Activated T-cell treated with anti-CD3 and anti-CD28 coated beads, Interleukin-2, amount 50 U/mL, for 4 hours (primary cell): ENCODE measurements at places on chromosomes 12 and 14. TPM values are rescaled to one million over a fixed set of nuclear protein-coding genes. Genes with fewer than 3 reads are reported as not detected.
A peak's percentile ranks its signal among the peaks of the same experiment; 100 is the strongest.

KIF5A gene
- 0.56 TPM for total RNA-seq

MRPL51 gene
- 249 TPM for total RNA-seq

FOXM1 gene
- total RNA-seq, result 12.8 TPM

CCDC88C gene
- total RNA-seq, result 50.3 TPM

CD4 gene
- total RNA-seq, result 51.4 TPM

PLEK2 gene
- total RNA-seq, result 2.5 TPM

SLC38A4 gene
- 0.22 TPM for total RNA-seq

PRR4 gene
- total RNA-seq, result 1.3 TPM

DNA sequence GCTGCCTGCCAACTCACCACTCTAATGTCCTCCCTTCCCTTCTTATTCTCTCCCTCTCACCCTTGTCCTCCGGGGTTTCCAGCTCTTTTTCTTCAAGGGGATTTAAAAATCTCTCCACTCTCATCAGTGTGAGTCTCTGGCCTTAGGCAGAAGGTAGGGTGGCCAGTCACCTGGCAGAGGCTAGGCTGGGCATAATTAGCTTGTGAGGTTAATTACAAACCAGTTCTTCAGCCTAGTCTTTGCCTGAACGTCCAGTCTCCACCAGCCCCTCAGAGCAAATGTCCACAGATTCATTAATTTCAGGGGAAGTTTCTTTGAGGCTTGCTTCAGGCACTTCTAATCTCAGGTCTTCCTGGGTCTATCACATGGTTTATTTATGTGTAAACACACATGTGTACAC is 6.7 kb downstream of the KRT7 start:
- DNase-seq, result no peak

DNA sequence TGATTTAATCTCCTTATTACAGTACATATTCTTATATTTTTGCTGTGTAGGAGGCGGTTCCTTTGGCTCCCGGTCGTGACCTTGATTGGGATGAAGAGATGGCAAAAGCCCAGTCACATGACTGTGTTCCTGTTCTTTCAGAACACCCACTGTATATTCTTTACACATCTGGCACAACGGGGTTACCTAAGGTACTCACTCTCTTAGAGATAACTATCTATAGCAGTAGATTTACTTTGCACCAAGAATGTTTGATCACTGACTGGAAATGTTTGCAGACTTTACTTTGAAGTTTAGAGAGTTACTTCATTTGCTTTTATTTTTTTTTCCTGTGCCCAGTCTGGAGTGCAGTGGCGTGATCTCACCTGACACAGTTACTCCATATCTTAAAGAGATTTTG is 65.2 kb downstream of the ACSS3 start:
- DNase-seq, result no peak

- DNase-seq, result no peak
These were observed 25.5 kb upstream of the KCNJ8 start for GRCh38 chr12:21800011-21800410.

GRCh38 chr12:49868449-49868848 is 25.5 kb upstream of the BCDIN3D start:
- no peak for DNase-seq

DNA sequence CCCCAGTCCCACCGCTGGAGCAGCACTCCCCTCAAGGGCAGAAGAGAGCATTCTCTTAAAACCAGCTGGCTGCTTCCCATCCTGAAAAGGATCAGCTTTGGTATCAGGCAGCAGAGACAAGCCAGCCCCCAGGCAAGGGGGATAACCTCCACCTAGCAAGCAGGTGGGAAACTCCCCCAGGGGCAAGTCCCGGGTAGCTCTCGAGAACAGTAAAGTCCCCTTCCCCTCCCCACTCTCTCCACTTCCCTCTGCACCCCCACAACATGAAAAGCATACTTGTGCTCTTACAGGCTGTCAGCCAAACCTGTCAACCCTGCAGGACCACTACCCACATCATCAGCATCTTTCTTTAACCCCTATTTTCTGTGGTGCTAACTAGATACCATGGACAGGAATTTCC is 254.0 kb downstream of the NTF3 start:
- DNase-seq, result no peak

- peak; percentile 19 for DNase-seq
These were observed at the start of gene PPP1R36 for GRCh38 chr14:64549791-64550620. Gene PPP1R36 (plus strand): TSS chr14:64549961. CDS start chr14:64549998, 37 bp downstream.

- no peak for DNase-seq
These were observed 4.7 kb upstream of the TUBA1C start for GRCh38 chr12:49260166-49260565.

GRCh38 chr12:25698772-25699171 is 145.7 kb upstream of the LMNTD1 start:
- DNase-seq, result no peak

DNA sequence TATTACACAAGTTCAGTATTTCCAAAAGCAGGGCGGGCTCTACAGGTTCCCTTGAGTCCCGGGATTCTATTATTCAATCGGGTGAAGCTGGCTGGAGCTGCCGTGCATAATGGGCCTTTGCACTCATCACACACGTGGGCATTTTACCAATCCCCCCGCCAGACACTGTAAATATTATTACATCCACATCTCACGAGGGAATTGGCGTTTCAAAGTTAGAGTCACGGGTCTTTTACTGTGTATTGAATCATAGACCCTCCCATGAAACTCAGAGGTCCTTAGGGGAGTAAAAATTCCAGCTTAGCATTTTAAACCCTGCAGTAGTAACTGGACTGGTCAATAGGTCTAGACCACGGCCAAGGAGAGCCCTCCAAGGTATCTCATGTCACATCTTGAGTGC is 70.3 kb downstream of the MAP1LC3B2 start:
- no peak for DNase-seq
